ENCODE measurements at places on chromosomes 4 and X.

GRCh38 chrX:119118780-119119395 lies 8.7 kb downstream of the KIAA1210 start:
- DNase-seq, result no peak

- DNase-seq, result no peak
These were observed 5.5 kb upstream of the ING2 start for GRCh38 chr4:183499389-183499788.

DNA sequence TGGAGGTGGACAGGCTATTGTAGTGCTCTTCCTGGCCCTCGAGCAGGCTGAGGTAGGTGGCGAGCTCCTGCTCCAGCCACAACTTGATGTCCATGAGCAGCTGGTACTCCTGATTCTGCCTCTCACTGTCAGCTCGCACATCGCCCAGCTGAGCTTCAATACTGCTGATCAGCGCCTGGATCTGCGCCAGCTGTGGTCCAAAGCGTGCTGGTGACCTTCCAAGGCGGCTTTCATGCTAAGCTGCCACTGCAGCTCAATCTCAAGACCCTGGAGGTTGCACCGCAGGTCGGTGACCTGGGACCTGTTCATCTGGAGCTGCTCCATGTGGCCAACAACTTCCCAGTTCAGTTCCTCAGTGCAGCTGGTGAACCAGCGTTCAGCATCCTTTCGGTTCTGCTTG lies 31.2 kb downstream of the LRIT3 start:
- DNase-seq, result no peak

GRCh38 chr4:151021637-151022334 lies 6.7 kb upstream of the LRBA start:
- DNase-seq, result no peak

GRCh38 chr4:148288448-148288847 lies 153.8 kb downstream of the NR3C2 start:
- DNase-seq, result no peak
